ENCODE measurements at places on chromosomes 5 and 9.
A peak's percentile ranks its signal among the peaks of the same experiment; 100 is the strongest.

DNA sequence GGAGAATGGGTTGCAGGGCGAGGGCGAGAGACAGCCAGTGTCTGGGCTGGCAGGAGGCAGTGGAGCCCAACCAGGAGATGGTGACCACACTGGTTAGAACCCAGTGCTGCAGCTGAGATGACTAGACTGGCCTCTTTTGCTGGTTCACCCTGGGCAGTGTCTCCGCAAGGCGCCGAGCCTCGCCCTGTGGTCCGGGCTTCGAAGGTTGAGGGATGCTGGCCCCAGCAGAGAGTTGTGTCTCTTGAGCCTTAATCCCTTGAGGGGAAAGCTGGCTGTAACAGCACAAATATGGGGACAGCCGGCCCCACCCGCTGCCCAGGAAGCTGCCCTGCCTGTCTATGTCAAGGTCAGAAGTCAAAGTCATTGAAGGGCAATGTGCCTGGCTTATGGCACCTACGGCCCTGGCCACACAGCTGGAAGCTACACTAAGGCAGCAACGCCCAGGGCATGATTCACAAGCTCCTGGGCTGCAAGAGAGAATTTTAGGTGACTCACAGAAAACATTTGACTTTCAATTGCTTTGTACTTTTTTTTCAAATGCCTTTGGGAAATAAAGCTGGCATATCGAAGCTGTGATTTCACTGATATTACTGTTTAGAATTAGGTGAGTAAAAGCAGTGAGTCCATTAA is 33.3 kb downstream of the NKX2-5 start:
- DNase-seq, result peak; percentile 73

DNA sequence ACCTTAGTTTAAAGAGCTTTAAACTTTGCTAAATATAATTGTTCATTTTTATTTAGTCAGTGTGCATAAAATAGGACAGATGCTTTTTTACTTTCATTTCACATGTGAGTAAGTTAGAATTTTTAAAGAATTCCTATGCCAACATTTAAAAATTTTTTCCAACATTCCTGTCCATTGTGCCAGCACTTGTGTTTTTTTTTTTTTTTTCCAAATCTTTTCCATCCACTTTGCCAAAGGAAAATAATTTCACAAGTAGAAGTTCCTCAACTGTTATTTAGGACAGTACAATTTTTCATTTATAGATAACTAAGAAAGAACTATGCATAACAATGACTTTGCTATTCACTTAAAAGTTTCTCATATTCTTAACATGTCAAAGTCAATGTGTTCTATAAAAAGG is 189.5 kb downstream of the ADAMTS6 start:
- DNase-seq, result no peak

DNA sequence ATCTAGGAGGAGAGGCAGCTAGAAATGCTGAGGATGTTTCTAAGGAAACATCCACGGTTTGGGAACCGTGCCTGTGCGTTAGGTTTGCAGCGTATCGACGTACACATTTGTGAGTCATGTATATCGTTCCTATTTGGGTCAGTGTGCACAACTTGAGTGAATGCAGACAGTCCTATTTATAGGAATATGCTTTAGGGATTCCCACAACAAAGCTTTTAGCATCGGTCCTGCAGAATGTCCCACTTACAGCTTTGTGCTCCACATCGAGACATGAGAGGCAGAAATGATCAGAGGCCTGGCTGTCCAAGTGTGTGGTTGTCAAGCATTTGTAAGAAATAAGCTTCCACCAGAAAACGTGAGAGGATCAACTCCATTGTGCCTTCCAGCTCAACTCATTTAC is 1282.7 kb upstream of the WWC1 start:
- DNase-seq, result no peak

DNA sequence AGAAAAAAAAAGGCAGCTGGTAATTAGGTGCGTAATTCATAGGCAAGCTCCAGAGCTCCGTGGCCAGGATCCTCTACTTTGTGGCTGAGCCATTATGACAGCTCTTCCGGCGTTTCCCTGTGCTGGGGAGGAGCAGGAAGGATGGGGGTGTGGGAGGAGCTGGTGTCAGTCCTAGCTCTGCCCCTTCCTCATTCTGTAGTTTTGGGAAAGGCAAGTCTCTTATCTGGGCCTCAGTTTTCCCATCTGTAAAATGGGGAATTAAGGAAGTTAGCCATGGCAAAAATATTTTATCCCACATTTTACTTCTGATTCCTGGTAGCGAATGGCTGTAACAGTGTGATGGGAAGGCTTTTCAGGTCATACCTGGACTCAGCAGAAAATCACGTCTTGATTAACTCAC is 81.1 kb downstream of the SEC61B start:
- DNase-seq, result no peak

GRCh38 chr9:38428062-38428461 is 3.8 kb upstream of the IGFBPL1 start:
- DNase-seq, result no peak

GRCh38 chr5:74762599-74762998 is 4.3 kb downstream of the GFM2 start:
- DNase-seq, result peak; percentile 97

GRCh38 chr5:135296900-135297816 is 101.9 kb downstream of the MACROH2A1 start:
- DNase-seq, result no peak

- DNase-seq, result no peak
Measured at GRCh38 chr9:133351908-133352634, 4.1 kb downstream of the RPL7A start.

DNA sequence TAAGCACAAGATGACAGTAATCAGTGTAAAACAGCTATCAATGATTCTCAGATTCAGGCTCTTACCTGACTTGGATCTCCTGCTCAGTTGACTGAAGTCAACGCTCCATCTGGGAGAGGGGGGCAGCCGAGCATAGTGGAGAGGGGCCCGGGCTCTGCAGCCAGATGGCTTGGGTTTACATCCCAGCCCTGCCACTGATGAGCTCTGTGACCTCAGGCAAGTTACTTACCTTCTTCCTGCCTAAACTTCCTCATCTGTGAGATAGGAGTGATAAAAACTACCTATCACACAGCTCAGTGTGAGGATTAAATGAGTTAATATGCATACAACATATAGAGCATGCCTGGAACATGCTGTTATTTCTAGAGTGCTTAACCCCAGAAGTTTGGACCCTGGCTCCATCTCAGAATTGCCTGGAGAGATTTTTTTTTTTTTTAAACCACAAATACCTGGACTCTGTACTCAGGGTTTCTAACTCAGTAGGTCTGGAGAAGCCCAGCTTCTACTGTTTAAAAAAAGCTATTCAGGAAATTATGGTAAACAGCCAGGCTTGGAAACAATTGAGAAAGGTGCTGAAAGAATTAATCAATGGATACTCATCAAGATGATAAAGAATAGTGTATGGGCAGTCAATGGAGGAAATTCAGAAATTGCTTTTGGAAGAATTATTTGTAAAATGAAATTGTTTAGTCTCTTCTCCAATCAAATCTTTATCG is 72.2 kb downstream of the ANKRD55 start:
- DNase-seq, result no peak

GRCh38 chr9:20028192-20028848 is 239.5 kb upstream of the SLC24A2 start:
- DNase-seq, result no peak

DNA sequence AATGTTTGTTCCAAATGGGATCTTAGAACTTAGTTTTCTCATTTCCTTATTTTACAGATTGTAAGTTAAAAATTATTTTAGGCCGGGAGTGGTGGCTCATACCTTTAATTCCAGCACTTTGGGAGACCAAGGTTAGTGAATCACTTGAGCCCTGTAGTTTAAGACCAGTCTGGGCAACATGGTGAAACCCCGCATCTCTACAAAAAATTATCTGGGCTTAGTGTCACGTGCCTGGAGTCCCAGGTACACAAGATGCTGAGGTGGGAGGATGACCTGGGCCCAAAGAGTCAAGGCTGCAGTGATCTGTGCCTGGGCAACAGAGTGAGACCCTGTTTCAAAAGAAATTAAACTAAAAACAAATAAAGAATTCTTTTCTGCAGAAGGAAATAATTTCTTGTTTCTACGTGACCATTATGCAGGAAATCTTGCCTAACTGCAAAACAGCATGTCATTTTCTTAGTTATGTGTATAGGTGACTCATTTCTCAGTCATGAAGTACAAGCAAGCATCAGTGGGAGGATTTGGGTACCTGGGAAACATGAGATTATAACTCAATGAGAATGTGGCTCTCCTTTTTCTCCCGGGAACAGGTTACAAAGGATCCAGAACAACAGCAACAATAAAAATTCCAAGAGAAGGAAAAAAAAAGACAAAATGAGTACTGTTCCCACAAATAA is 375.1 kb upstream of the ST8SIA4 start:
- peak; percentile 38 for DNase-seq

- DNase-seq, result no peak
Measured at GRCh38 chr5:38692781-38693527, 136.5 kb upstream of the LIFR start.

DNA sequence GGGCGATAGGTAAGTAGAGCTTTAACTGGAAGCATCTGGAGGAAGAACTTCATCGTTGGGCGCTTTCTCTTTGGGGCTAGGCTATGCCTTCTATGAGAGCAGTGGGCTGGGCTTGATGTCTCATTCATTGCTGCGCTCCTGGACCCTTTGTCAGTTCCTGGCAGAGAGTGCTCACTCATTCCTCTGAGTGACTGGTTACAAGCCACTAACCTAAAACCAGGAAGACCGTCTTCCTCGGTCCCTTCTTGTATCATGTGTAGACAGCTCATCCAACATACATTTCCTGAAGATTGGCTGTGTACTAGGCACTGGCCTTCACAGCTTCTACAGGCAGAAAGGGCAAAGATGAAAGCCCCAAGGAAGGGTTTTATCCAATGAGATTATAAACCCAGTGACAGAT is 6.4 kb downstream of the SWI5 start:
- peak; percentile 82 for DNase-seq

DNA sequence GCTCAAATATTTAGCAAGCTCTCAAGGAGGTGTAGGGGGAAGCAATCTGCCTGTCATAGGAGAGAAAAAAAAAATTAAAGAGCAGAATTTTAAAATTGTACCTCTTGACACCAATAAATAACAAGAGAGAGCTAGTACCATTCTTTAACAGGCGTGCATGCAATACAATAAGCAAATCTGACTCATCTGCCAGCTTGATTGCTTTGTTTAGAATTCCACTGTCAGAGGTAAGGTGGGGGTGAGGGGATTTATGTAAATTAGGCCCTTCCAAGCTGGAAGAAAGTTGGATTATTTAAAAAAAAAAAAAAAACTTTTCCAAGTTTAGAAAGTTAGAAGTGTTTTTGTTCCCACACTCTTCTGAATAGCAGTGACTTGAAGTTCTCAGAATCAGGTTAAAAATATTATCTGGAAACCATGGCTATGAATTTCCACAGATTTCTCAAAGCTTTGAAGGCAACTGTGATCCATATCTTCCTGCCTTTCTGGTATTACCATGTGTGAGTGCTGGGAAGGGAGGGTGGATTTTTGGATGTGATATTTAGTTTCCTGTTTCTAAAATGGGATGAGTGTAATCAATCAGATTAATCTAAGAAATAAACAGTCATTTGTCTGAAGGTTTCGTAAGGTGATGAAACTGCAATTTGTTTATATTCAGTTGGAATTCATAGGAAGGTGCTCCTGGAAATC is 477.5 kb downstream of the TLE4 start:
- DNase-seq, result no peak

GRCh38 chr5:132136906-132137305 is 63.3 kb downstream of the CSF2 start:
- DNase-seq, result peak; percentile 92

GRCh38 chr9:93567271-93567959 is 9.0 kb upstream of the PHF2 start:
- DNase-seq, result no peak

DNA sequence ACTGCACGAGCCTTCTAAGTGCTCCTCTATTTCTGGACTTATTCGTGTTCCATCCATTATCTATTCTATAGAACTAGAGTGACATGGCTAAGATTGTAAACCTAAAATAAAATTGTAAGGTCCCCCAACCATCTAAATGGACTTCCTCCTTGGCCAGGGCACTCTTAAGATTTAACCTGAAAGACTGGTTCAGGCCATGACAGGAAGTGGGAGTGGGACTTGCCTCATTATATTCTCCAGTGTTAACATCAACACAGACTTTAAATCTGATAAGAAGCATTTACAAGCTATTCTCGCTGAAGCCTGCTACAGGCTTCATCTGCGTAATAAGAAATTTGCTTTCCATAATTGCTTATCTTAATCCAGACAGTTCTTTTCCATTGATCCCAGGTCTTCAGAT is 117.0 kb downstream of the SSBP2 start:
- no peak for DNase-seq

GRCh38 chr9:20538956-20539355 is 83.3 kb downstream of the MLLT3 start:
- no peak for DNase-seq

- no peak for DNase-seq
Measured at GRCh38 chr9:77177894-77178794, 810 bp downstream of the VPS13A start.

DNA sequence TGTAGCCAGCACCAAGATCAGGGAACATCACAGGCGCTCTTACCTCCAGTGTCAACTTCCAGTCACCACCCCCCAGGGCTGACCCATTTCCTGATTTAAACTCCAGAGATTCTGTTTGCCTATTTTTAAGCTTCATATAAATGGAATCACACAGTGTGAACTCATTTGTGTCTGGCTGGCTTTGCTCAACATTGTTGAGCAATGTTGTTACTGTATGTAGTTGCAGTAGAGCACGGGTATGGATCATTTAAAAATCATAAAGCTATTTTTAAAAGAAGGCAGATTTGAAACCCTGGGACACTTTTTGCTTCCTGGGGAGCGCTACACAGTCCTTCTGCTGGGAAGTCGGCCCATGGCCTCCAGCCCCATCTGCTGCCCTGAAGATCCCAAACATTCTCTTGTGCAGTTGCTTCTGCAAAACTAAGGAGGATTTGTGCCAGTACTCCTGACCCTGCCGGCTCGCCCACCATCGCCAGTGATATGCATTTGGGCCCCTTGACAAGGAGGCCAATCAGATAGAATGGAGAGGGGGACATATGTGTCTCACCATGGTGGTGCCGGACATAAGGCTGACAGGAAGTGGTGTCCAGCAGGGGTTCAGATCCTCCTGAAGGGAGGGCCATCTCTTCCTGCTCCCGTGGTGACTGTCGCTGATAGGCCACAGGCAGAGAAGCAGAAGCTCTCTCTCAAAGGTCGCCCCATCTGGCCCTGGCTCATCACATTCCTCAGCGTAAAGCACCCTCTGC is 13.3 kb downstream of the DCANP1 start:
- no peak for DNase-seq

- DNase-seq, result peak; percentile 16
Measured at GRCh38 chr9:73583576-73583975, 431.9 kb downstream of the ANXA1 start.

- no peak for DNase-seq
Measured at GRCh38 chr5:172379481-172379880, 74.8 kb downstream of the SH3PXD2B start.

GRCh38 chr5:150488519-150489359 is 19.2 kb upstream of the NDST1 start:
- DNase-seq, result no peak

- DNase-seq, result no peak
Measured at GRCh38 chr9:92254381-92255337, 38.8 kb downstream of the IARS1 start.

DNA sequence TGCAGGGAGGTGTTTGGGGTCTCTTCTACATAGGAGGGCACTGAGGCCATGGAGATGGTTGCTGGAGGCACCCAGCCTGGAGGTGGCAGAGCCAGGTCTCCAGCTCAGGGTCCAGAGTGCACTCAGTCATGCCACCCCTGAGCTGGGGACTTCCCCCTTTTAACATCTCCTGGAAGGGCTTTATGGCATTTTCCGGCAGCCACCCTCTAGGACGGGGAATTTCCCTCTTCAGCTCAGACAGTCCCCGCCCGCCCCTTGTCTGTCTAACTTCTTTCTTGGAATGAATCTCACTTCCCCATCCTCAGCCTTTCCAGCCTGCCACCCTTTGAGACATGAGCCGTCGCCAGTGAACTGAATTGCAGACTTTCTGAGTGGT is 49.9 kb downstream of the COL15A1 start:
- DNase-seq, result no peak
